ENCODE measurements at places on chromosomes 16 and 17.

DNA sequence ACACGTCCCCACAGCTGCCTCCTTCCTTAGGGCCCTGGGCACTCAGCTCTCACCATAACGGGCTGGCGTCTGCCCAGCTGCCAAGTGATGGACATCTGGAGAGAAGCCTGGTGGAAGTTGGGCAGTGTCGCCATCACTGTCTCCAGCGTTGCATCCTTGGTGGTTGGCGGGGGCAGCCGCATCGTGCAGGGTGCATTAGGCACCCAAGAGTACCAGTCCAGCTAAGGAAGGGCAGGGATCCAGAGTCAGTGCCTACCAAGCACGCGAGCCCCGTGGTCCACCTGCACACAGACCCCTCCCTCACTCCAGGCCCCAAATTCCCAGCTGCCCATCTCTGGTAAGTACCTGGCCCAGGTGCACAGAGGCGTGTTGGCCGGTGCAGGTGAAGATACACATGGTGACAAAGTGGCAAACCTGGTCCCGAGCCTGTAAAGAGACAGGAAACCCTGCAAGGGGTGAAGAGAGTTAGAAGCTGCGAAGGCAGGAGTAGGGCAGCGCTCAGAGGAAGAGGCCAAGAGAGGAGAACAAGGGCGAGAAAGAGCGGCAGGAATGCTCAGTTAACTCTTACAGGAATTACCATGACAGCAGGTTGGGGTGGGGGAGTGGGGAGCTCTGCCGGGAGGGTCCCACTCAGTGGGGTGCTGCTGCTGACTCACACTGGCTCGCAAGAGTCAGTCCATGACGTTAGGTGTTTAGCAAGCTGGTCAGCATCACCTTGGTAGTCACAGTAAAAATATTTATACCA is 9.5 kb downstream of the ALOX15 start:
- no peak for DNase-seq

DNA sequence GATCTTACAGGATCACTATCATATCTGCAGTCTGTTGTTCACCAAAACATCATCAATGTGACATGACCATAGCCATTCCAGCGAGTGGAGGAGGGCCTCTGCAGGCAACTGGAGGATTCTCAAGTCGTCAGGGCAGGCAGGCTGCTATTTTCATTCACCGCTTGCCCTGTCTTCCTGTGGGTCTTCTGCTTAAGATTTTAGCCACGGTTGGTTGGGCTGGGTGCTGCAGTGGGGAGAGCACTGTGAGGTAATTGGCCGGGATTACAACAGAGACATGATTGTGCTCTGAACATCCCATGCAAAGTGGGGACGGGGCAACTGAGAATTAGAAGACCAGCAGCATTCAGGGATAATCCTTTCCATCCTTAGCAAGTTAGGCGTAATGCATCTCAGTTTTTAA is 245.9 kb downstream of the CPPED1 start:
- no peak for DNase-seq

DNA sequence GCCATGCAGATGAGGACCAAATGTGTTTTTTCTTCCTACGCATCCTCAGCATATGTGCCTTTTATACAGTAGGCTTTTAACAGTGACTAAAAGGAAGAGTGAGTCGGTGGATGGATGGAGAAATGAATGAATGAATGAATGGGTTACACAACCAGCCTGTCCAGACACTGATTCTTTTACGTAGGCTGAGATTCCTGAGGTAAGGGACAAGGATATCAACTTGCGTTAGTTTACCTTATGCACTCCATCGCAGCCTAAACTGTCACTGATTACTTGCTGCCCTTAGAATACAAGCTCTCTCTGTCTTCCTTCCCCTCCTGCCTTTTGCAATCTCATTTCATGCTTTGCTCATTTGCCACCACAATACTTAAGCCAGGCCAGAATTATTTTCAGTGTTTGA is 59.0 kb downstream of the RBFOX1 start:
- DNase-seq = no peak

DNA sequence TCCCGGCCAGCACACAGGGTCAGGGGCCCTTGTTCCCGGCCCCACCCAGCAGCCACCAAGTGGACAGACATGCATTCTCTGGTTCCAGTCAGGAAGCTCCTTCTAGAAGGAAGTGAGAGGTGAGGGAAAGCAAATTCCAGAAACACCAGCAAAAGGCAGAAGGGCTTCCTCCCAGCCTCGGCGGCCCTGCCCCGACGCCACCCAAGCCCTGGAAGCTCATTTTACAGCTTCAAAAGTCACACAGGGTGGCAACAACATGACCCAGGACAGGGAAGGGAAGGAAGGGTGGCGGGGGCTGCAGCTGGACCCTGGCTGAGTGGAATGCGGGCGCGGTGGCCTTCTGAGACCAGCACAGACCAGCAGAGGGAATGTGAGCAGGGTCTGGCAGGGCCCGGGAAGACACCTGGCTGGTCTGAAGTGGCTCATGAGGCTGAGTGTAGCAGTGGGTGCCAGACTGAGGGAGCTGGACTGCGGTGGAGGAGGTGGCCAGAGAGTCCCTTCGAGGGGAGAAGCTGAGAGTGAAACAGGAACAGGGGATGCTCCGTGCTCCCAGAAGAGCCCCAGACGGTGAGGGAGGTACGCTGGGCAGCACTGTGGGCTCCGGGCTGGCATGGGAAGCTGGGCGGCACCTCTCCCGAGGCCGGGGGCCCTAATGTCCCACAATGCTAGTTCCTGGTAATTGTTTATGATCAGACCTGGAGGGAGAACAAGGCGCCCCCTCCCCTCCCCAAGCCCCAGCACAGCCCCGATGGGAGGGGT is 1.9 kb upstream of the UNC13D start:
- no peak for DNase-seq

GRCh38 chr16:13873835-13874438 is 46.0 kb upstream of the ERCC4 start:
- DNase-seq = no peak

DNA sequence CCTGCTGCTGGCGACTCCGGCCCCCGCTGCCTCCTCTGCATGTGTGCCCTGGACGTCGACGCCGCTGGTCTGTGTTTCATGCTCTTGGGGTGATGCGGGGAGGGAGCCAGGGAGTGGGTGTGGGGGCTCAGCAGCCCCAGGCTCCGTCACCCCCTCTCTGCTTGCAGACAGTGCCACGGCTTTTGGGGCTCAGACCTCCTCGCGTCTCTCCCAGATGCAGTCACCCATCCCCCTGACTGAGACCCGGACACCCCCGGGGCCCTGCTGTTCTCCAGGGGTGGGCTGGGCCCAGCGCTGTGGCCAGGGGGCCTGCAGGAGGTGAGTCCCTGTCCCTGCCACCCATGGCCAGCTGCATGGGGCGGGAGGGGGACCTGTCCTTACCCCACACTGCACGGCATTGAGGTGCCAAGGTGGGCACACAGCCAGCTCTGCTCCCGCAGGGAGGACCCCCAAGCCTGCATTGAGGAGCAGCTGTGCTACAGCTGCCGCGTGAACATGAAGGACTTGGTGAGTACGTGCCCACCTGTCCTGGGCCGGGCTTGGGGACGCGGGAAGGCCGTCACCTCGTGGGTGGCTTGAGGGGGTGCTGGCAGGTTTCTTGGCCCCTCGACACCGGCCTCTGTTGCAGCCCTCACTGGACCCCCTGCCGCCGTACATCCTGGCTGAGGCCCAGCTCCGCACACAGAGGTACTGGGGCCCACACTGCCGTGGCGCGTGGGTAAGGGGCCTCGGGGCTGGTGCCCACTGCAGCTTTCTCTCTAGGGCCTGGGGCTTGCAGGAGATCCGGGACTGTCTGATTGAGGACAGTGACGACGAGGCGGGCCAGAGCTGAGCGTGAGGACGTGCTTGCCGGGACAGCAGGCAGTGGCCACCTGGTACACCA is 8.4 kb downstream of the CTU2 start:
- no peak for DNase-seq

Data from ascending aorta (tissue), 2 donors.